ENCODE measurements at places on chromosomes 2 and 18. TPM values are rescaled to one million over a fixed set of nuclear protein-coding genes. Genes with fewer than 3 reads are reported as not detected.

The BUB1 gene
- 61.7 TPM for total RNA-seq

The C2orf72 gene
- 0.66 TPM for total RNA-seq

The TNFAIP6 gene
- not detected for total RNA-seq

The DIPK1C gene
- total RNA-seq = not detected

The POTEC gene
- not detected for total RNA-seq

The EHBP1 gene
- 23.9 TPM for total RNA-seq

The B3GNT7 gene
- not detected for total RNA-seq

The IL36B gene
- total RNA-seq = not detected

The HOXD9 gene
- not detected for total RNA-seq

The PLA2R1 gene
- not detected for total RNA-seq

The CHRNG gene
- total RNA-seq = not detected

The ASXL3 gene
- not detected for total RNA-seq

The CBLN2 gene
- not detected for total RNA-seq

The TMEM247 gene
- not detected for total RNA-seq

The SLC25A12 gene
- 34.3 TPM for total RNA-seq

The AQP12B gene
- total RNA-seq = not detected

The ICOS gene
- 111 TPM for total RNA-seq

The SERPINB3 gene
- total RNA-seq = not detected

The HOXD11 gene
- total RNA-seq = not detected

The TANK gene
- 97.2 TPM for total RNA-seq

The PFN4 gene
- total RNA-seq = 0.47 TPM

The FHOD3 gene
- total RNA-seq = not detected

The TGFA gene
- total RNA-seq = not detected

The RBM44 gene
- 0.42 TPM for total RNA-seq

The TMEFF2 gene
- not detected for total RNA-seq

The NEU2 gene
- not detected for total RNA-seq

The DCDC2C gene
- not detected for total RNA-seq

The UGT1A5 gene
- total RNA-seq = not detected

The KIAA2012 gene
- not detected for total RNA-seq

The DYSF gene
- total RNA-seq = not detected

The CDK15 gene
- not detected for total RNA-seq

The SULT1C2 gene
- total RNA-seq = not detected

The G6PC2 gene
- total RNA-seq = not detected

The MLPH gene
- total RNA-seq = not detected

The IL1RL1 gene
- 0.84 TPM for total RNA-seq

The LRRC30 gene
- not detected for total RNA-seq

The GALR1 gene
- not detected for total RNA-seq

The ZC3H15 gene
- 103 TPM for total RNA-seq

The HOXD10 gene
- not detected for total RNA-seq

The SERPINB13 gene
- total RNA-seq = not detected

The CD8B gene
- not detected for total RNA-seq

All from activated CD4-positive, alpha-beta T cell treated with anti-CD3 and anti-CD28 coated beads, Interleukin-2, amount 10 ng/mL, durations not matched to agents 24 days and 14 days (primary cell).